ENCODE measurements at places on chromosomes 5 and 9.

- DNase-seq = no peak
These were observed 400.9 kb downstream of the RAB3C start for GRCh38 chr5:58983526-58984452.

GRCh38 chr5:54757541-54757940 lies 227.9 kb downstream of the ESM1 start:
- no peak for DNase-seq

GRCh38 chr5:155987265-155987810 lies 339.6 kb upstream of the SGCD start:
- DNase-seq = no peak

DNA sequence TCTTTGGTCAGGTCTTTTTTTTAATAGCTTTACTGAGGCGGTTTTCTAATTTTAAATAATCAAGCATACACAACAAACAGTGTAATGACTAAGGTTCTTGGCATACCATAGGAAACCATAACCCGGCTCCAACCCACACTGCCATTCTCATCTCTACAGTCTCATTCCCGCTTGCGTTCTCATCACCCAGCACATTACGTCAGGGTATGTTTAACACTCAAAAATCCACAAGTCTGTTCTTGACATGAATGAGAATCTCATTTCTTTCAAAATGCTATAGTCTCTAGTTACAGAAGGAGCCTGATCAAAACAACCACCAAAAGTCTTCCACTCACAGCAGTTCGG lies 505 bp downstream of the C5orf34 start:
- no peak for DNase-seq

- no peak for DNase-seq
These were observed 20.2 kb upstream of the BARHL1 start for GRCh38 chr9:132562306-132562573.

DNA sequence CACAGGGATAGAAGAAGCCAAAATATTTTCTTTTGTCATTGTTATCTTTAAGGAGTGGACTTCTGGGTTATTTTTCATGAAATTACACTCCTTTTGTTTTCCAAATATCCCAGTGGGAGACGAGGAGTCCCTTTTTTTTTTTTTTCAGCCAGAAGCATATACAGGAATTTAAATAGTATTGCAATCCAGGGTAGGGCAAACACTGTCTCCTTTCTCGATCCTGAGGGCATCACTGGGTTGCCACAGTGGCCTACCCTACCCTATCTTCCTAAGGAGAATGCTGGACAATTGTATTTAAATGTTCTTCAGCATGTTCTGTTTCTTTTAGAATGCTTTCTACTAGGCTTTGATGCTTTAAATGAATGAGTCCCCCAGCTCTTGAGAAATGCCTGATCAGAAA lies 47.9 kb downstream of the LRRC70 start:
- no peak for DNase-seq

DNA sequence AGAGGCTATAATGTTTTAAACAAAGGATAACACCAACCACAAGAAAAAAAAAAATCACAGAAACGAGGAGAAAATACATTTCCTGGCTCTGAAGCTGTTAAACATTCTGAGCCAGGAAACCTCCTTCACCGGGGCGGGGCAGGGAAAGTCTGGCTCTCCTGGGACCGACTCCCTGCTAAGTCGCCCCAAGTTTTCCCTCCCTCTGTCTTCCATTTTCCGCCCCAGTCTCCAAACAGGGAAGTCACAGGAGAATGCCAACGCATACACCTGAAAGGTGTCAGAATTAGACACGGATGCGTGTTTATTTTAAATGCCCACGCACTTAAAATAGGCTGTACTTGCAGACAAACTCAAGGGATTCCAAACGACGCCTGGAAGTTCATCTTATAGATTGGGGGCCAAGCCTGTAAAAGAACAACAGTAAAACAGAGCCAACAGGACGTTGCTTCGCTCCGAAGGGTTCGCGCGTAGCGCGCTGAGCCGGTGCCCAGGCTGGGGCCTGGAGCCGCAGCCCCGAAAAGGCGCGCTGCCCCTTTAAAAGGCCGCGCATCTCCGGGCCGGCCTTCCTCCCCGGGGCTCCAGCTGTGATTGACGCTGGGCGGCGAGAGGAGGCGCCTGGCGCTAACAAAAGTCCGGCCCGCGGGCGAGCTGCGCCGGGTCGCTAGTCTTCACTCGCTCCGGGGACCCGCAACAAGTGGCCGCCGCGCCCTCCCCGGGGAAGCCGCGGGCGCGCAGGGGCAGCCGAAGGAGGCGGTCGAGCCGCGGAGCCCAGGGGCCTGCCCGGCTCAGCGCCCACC lies at the start of gene FBXL7:
TSS of gene FBXL7 (plus strand) at position 653 of the 797 bp plus-strand sequence.
- DNase-seq = no peak

DNA sequence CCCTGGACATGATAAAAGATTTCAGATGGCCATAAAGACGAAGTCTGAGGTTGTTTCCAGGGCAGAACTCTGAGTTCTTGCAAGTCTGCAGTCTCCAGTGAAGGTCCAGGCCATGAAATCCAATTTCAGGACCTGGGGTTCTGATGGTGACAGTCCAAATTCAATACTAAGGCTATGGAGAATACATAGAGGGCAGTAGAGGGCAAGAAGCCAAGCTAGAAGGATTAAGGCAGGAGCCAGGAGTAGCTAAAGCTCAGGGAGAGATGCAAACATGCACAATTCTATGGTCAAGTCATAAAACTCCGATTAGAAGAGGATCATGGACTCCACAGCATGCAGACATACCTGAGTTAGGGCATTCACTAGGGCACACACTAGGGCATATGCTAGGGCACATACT lies 11.4 kb downstream of the SLIT3 start:
- no peak for DNase-seq

- DNase-seq = no peak
These were observed 717 bp upstream of the NCS1 start for GRCh38 chr9:130171226-130172148.

DNA sequence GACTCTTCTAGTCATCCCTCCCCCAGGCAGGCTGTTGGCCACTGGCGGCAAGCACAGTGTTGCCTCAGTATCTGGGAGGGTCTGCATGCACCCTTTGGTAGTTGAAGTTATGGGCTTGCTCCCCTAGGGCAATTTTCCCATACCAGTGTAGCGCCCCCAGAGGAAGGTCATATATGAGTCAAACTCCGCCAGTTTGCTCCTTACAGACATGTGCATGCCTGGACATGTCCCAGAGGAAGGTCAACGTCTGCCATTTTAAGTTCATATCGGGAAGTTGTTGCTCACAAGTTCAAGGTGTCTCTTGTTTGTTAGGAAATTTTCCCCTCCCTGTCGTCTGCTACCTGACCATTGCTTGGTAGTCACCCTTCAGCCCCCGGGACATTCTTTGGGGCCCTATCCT lies 51.3 kb upstream of the MROH2B start:
- DNase-seq = no peak

DNA sequence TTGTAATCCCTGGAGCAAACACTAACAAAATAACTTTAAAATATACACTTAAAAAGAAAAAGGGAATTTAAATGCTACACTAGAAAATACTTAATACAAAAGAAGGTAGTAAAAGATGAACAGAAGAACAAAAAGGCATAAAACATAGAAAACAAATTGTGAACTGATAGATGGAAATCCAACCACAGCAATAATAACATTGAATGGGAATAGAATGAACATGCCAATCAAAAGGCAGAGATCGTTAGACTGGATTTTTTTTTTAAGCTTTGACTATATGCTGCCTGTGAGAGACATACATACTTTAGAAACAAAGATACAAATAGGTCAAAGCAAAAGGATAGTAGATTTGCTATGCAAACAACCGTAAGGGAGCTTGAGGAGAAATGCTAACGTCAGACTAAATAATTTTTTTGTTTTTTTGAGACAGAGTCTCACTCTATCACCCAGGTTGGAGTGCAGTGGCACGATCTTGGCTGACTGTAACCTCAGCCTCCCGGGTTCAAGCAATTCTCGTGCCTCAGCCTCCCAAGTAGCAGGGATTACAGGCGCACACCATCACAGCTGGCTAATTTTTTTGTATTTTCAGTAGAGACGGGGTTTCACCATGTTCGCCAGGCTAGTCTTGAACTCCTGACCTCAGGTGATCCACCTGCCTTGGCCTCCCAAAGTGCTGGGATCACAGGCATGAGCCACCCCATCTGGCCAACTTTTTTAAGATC lies 6.5 kb downstream of the ABO start:
- DNase-seq = no peak

DNA sequence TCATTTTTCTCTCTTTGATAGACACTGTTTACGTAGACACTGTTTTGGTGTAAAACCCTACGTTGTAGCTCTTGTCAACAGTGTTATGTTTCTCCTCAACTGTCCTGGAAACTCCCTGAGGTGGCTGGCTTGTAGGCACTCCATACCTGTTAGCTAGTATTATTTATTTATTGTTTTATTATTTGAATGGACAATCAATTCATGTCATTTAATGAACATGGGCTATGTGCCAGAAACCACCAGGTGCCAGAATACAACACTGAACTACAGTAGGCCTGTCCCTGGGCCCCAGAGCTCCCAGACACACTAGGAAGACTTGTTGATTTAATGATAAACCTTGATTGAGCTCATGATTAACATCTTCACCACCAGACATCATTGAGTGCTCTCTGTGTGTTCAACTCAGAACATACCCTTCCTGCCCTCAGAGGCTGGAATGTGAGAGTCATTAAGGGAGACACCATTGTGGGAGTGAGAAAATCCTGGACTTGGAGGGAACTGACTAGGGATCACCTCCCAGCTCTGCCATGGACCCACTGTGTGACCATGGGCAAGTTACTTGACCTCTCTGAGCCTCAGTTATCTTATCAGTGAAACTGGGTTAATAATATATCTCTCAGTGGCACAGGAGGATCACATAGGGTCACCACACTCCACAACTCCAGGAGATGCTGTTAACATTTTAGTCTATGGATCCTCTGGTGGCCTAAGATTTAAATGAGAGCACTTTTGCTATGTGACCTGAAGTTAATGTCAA lies 19.2 kb downstream of the IRF1 start:
- no peak for DNase-seq

DNA sequence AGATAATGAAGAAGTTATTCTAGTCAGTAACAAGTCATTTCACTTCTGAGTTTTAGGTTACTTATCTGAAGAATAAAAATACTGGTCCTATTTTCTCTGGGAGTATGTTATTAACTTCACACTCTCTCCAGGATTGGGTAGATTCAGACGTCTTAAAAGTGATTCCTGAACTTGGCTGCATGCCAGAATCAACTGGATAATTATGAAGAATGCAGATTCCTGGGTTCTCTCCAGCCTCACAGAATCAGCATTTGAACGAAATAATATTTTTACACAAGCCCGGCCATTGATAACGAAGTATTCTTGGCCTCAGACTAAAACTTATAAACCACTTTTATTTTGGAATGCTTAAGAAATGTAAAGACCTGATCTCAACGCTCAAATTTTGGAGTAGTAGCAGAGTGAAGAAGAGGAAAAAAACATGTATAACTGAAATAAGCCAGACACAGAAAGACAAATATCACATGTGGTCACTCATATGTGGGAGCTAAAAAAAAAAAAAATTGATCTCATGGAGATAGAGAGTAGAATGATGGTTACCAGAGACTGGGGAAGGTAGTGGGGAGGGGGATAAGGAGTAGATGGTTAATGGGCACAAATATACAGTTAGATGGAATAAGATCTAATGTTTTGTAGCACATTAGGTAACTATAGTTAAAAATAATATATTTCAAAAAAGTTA lies 507.3 kb downstream of the ISL1 start:
- DNase-seq = no peak

DNA sequence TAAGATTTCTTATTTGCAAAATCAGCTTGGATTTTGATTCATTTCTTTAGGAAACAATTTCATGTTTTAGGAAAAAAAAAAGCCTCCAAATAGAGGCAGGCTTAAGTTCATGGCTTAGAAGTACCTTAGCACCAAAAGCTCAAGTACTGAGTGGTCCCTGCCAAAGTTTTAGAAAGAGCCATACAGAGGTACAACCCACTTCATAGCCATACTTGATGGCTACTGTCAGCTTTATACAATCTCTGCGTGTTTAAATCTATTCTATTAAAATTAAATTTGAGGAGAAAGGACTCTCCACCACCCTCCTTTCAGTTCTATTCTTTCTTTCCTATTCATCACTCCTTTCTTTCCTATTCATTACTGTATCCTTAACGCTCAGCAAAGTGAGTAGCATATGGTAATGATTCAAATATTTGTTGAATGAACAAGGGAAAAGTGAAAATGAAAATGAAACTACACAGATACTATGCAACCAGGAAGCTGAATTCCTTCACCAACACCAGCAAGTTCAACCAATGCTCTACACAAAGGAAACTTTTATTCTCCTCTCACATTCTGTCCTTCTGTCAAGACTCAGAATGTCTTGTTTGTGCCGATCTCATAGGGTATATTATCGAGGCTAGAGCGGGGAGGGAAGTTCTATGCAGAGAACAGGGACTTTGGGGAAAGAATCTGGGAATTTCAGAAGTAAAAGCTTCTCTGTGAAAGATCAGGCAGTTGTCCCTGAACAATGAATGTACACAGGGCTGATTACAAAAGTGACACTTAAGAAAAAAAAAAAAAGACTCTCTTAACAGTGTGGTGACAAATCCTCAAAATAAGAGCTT lies 138.6 kb upstream of the SPEF2 start:
- no peak for DNase-seq

GRCh38 chr5:170278611-170279458 lies 18.7 kb downstream of the LCP2 start:
- peak; percentile 38 for DNase-seq

DNA sequence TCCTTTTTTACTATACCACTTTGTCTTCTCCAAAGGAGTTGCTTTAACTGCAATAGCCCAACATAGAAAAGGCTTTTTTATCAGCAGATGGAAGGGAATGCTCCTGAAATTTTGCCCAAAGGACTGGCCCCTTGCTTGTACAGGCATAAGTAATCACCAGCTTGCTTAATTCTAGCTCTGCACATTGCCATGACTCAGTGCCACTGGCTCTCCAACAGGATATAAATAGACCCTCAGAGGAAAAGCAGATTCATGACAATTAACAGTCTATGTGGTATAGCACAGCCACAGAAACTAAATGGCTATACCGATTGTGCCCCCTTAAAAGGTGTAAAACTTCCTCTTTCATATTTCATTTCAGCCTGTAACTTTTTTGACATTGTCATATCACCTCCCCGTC lies 227.0 kb downstream of the ZNF608 start:
- DNase-seq = no peak

DNA sequence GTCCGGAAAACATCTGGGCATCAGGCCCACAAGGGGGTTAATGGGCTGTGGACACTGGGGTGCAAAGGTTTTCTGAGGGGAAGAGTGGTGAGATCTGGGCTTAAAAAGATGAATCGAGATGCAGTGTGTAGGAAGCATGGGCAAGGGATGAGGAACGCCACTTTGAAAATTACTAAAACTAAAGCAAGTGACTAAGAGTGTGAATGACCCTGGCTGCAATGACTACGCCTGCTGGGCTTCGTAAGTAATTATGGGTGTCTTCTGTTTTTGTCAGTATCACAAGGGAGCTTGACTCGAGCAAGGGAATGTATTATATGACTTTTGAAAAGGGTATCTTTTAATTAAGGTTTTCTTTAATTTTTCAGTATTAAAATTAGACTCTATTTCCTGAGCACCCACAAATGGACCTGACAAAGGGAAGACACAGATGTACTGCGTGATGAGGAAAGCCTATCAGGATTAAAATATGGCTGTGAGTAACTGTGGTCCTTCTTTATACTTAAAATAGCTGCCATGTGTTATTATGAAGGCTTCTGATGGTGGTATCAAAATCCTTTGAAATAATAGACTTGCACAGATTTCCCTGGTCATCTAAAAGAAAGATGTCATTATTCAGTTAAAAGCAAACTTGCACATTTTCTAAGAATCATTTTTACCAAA lies 4.2 kb downstream of the CTXN3 start:
- DNase-seq = no peak
